Suprapubic skin (tissue), 4 donors: ENCODE measurements at places on chromosomes 2 and 18.

GRCh38 chr2:238289574-238289973 lies 1.2 kb upstream of the PER2 start:
- peak; percentile 72 for DNase-seq

DNA sequence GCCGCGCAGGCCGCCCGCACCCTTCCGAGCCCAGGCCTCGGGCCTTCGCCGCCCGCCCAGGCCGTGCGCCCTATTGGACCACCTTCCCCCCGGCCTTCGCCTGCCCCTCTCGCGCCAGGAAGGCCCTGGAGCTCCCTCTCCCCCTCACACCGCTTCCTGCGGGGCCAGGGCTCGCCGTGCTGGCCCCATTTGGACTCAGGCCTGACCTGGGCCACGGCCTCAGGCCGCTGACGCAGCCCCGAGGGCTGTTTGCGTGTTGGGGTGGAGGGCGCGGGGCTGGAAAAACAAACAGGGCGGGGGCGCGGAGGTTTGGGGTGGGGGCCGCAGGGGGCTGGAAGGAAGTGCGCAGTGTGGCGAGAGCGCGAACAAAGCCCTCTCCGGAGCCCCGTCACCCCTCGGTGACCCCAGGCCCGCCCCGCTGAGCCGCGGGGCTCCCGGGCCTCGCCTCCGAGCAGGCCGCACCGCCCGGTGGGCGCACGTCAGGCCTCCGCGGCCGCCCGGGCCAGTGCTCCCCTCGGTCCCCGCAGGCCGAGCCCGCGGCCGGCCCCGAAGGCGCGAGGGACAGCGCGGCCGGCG lies 12.3 kb upstream of the SIX3 start:
- DNase-seq: no peak

- DNase-seq: no peak
Observed at GRCh38 chr2:161250864-161251436, 57.3 kb upstream of the PSMD14 start.

DNA sequence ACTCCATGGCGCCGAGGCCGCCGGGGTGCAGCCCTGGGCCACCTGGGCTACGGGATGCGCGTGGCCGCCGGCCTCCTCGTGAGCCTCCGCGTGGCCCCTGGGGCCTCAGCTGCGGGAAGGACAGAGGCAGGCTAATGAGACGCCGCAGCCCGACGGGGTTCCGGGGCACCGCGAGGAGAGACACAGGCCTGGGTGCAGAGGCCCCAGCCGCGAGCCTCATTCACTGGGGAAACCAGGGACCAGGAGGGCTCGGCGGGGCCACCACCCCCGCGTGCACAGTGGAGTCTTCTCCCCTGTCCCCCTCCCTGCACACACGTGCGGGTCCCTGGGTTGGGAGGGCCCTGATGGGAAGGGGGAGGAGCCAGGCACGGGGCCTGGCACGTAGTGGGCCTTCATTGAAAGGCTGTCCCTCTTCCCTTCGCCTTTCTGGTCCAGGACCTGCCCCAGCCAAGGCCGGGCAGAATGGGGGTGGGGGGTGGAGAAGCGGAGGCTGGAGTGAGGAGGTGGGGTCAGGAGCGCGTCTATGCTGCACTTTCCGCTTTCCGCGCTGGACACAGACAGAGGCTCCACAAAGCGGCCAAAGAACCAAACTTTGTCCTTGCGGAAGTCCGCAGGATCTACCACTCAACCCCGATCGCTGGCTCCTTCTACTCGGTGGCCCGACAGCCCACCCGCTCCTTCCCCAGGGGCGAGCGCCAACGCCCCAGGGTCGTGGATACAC lies 9.1 kb downstream of the ALPP start:
- no peak for DNase-seq

- DNase-seq: no peak
Observed at GRCh38 chr2:108616751-108617161, 82.5 kb downstream of the LIMS1 start.
